ENCODE measurements at places on chromosomes 12 and 14.

GRCh38 chr14:95756127-95756526 lies 42.2 kb upstream of the TCL1A start:
- no peak for DNase-seq

- no peak for DNase-seq
These were observed 3.3 kb upstream of the KRT18 start for GRCh38 chr12:52945389-52946232.

DNA sequence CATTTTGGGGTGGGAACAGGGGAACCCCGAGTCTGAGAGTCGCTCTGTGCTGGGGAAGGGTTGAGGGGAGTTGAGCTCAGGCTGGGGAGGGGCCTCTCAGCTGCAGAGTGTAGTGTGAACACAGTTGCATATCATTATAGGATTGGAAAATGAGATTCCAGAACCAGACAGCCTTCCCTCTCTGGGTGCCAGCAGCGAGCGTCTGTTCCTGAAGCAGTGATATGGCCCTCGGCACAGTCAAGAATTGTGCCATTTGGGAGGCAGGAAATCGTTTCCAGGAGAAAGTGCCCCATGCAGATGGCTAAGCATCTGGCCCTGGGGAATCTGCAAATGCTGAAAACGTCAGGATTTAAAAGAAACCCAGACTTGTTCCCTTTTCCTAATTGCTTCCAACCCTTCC lies 70.4 kb upstream of the SFSWAP start:
- DNase-seq: no peak

DNA sequence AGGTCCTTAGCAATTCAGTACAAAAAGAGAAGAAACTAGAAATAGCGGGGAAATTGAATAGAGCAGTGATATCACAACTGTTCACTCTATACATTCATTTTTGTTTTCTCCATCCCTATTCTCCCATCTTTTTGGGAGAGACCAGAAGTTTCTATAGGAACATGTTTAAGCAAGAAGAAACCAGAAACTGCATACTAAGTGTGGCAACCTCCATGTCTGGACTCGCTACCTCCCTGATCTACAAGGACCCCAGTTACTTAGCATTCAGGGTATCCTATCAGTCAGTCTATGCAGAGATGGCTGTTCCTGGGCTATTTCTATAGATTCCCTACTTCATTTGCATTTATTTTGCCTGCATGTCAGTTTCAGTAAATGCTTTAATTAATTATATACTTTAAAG lies 178.6 kb downstream of the PHLDA1 start:
- DNase-seq: no peak

DNA sequence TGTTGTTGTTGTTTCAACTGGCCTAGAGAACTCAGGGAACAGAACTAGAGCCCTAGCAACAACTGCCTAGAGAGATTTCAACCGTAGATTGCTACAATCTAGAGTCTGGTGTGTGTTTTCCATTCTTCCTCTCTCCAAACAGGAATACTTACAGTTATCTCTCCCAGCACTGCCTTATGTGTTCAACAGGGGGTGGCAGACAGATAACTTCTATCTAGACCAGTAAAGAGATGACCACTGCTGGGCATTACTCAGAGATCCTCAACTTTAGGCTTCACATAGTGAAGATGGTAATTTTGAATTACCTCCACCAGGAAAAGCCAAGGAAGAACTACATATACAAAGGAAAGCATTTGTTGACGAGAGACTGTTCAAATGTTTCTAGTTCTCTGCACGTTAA lies 4.8 kb downstream of the TXNDC16 start:
- DNase-seq: no peak
